Daoy (cell line): ENCODE measurements at places on chromosomes 4 and X. TPM values are rescaled to one million over a fixed set of nuclear protein-coding genes. Genes with fewer than 3 reads are reported as not detected.

- DNase-seq = no peak
Measured at GRCh38 chr4:40331101-40331745, 3.9 kb upstream of the CHRNA9 start.

The NCAPG gene
- total RNA-seq = 99.9 and 104 TPM in 2 replicates

- DNase-seq = peak; percentile 37
Measured at GRCh38 chr4:140233791-140234696, 80.1 kb upstream of the MAML3 start.

GRCh38 chr4:47668810-47669408 lies 169.0 kb downstream of the CORIN start:
- DNase-seq = peak; percentile 36

The HTATSF1 gene
- total RNA-seq = 73.5 and 97.5 TPM in 2 replicates

GRCh38 chr4:47287735-47288134 lies 175.8 kb downstream of the COMMD8 start:
- DNase-seq = peak; percentile 21

The COPS4 gene
- 45.4 and 62.9 TPM in 2 replicates for total RNA-seq

DNA sequence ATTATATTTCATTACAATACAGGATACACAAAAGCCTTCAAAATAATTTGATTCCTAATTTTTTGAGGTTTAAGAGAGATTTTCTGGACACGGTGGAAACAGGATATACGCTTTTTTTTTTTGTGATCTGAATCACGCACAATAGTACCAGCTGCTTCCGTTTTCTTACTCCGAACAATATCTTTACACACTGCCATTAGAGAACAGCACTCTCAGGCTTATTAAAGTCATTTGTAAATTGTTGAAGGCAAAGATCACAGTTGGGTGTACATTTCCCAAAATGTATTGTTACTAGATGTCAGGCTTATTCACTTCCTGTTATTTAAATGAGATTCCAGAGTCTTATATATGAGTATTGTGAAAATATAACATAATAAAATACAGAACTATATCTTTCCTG lies 71.5 kb downstream of the TMEM47 start:
- DNase-seq = no peak

The CORIN gene
- total RNA-seq = not detected in 2 replicates

DNA sequence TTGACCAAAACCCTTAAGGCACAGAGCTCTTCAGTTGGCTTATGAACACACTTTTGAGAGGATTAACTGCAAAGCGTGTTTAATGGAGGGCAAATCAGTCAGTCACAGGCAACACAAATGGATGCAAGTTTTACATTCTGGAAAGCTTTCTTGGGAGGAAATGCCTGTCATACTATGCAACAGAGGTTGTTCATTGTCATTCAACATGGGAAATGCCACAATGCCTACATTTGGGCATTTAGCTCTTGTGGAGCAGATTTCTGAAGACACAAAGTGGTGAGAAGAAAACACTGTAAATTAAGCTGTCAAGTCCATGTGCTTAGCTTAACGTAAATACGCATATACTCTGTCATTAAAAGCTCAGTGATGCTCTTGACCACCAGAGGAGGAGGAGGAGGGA lies 41.1 kb downstream of the CBLL2 start:
- no peak for DNase-seq

GRCh38 chr4:174757736-174758135 lies 71.3 kb downstream of the GLRA3 start:
- peak; percentile 7 for DNase-seq

DNA sequence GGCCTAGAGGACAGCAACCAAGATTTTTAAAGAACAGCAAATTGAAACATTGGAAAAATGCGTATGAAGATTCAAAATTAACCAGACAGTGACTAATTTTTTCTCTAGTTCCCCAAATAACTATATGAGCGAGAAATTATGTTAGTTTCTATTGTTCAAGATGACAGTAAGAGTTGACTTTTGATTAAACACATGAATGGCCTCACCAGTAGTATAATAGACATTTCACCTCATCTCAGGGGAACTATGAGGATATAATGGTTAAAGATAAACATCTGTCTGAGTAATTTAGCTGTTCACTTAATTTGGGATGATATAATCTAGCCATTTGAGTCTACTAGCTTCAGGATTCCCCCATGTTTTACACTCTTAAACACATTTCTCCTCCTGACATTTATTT lies 380.9 kb upstream of the NWD2 start:
- no peak for DNase-seq

GRCh38 chrX:38868941-38869401 lies 67.7 kb downstream of the MID1IP1 start:
- DNase-seq = no peak

GRCh38 chr4:81586706-81587105 lies 115.0 kb upstream of the RASGEF1B start:
- no peak for DNase-seq

DNA sequence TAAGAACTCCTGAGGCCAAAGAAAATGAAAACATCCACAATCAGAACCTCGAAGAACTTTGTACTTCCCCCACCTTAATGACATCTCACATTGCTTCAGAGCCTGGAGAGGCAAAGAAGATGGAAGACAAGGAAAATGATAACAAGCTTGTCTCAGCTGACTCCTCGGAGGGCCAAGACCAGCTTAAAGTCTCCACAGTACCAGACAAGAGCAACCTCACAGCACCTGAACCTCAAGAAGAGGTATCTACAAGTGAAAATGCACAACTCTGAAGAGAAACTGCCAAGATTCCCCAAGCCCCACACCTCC lies 97.5 kb downstream of the HNRNPD start:
- no peak for DNase-seq

DNA sequence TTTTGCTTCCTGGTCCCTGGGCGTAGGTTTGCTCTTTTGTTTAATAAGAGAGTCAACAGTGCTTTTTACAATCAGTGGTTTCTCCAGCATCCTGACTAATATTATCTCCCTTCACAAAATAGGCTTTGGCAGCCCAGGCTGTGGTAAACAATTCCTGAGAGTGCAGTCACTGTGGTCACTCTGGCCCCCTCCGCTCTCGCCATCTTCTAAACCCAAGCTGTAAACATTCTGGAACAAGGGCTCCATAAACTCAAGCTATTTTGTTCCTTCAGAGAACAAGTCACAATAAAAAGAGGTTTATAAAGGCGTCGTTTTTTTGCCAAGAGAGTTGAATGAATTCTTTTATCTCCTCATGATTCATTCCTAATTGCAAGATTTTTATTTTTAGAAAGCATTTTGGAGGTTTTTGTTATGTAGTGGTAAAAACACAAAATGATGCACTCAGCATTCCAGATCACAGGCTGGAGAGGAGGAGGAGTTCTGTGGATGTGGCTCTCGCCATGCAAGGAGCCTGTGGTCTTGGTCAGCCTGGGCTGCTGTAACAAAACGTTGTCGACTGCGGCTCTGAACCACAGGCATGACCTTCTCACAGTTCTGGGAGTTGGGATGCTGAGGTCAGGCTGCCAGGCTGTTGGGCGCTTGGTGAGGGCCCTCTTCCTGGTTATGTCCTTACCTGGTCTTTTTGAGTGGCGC lies 486.4 kb upstream of the FAT1 start:
- DNase-seq = peak; percentile 55

The CD38 gene
- 0.40 and 7.4 TPM in 2 replicates for total RNA-seq

- DNase-seq = no peak
Measured at GRCh38 chr4:56626420-56626819, 54.7 kb downstream of the HOPX start.

DNA sequence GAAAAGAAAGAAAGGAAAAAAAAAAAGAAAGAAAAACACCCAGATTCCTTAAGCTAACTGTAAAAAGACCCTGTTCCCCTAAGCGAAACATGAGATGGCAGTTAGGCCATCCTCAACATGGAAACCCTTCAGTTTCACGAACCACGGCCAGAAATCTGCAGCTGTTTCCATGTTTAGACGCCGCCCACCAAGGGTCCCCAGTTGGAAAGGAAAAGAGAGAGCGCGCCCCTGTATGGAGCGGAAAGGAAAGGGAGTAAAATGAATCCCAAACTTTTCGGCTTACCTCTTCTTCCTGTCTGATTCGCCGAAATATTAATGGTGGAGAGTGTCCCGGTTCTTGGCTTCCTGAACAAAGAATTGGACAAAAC lies 38.3 kb downstream of the MGARP start:
- no peak for DNase-seq
